ENCODE measurements at places on chromosomes 1 and 21. TPM values are rescaled to one million over a fixed set of nuclear protein-coding genes. Genes with fewer than 3 reads are reported as not detected.

DNA sequence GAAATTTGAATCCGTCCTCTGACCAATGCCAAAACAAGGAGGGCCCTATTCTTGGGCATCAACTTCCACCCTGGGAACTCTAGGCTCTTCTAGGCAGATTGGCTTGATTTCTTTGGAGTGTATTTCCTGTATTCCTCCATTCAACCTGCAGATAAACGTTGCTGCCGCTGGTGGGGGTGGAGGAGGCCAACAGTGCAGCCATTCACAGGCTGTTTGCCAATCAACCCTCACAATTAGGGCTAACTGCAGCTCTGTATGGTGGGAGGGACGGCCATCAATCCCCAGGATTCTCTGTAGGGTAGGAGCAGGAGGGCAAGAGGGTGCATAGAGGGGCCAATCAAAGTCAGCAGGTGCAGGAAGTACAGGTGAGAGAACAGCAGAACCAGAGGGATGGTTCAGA lies 273.1 kb upstream of the PROX1 start:
- DNase-seq: no peak
- H3K4me3 ChIP-seq: no peak overlapping the region
- H3K27me3 ChIP-seq: no peaks in the 10 kb centered on the region
- H3K27ac ChIP-seq: no peak overlapping the region
- no peaks in the 10 kb centered on the region for H3K36me3 ChIP-seq

DNA sequence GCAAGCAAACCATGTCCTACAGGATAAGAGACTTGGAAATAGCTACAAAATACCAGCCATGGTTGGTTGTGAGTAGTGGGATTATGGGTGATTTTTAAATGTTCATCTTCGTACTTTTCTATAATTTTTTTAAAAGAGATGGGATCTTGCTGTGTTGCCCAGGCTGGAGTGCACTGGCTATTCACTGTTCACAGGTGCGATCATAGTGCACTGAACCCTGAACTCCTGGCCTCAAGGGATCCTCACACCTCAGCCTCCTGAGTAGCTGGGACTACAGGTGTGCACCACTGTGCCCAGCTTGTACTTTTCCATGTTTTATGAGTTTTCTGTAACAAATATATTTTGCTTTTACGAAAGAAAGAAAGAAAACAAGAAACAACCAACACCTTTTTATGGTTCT lies 224.2 kb downstream of the FOXD2 start:
- H3K27me3 ChIP-seq: no peaks in the 10 kb centered on the region
- H3K4me1 ChIP-seq: no peaks in the 10 kb centered on the region
- H3K36me3 ChIP-seq: no peaks in the 10 kb centered on the region
- H3K4me3 ChIP-seq: no peak overlapping the region

DNA sequence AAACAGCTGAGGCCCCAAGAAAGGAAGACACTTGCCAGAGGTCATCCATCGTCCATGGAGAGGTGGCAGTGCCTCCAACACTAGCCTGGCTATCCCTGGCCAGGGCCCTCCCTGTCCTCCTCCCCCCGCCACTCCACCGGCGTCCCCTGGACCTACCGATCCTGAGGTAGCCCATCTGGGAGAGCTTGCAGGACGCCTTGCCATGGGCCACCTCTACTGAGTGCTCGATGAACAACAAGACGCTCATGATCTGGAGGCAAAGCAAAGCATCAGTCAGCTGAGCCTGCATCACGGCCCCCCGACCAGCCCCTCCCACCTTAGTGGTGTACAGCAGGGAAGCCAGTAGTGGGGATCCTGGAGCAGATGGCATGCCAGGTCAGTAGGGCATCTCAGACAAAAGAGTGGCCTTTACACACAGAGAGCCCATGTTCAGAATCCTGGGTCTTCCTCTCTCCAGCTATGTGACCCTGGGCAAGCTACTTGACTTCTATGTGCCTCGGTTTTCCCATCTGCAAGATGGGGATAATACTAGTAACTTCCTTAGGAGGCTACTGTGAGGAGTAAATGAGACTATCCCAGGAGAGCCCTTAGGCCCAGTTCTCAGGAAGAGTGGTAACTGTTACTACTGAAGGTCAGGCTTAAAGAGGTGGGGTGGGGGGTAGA lies 15.1 kb downstream of the LAPTM5 start:
- H3K4me3 ChIP-seq: no peak overlapping the region
- no peak overlapping the region for H3K27ac ChIP-seq
- no peak for DNase-seq
- no peaks in the 10 kb centered on the region for H3K36me3 ChIP-seq
- no peaks in the 10 kb centered on the region for H3K4me1 ChIP-seq

TFF3 gene
- total RNA-seq: 0.22 TPM

DNA sequence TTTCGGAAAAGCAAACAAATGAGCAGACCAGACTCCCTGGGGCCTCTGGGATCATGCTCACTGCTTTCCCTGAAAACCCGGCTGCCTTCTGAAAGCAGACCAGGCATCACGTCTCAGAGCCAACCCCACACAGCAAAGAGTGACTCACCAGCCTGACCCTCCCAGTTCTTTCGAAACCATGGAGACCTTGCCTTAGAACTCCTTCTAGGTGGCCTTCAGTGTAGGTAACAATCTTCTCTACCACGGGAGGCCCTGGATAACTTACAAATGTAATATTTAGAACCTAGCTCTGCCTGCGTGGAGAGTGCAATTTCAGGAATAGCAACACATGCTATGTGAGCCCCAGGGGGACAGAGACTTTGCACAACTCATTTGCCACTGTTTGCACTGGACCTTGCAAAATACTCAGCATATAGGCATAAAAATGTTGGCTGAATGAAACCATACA lies 105.2 kb downstream of the SUSD4 start:
- no peaks in the 10 kb centered on the region for H3K36me3 ChIP-seq
- H3K4me1 ChIP-seq: peaks cover 9% of the 10 kb centered on the region
- DNase-seq: no peak
- no peaks in the 10 kb centered on the region for H3K27me3 ChIP-seq

DNA sequence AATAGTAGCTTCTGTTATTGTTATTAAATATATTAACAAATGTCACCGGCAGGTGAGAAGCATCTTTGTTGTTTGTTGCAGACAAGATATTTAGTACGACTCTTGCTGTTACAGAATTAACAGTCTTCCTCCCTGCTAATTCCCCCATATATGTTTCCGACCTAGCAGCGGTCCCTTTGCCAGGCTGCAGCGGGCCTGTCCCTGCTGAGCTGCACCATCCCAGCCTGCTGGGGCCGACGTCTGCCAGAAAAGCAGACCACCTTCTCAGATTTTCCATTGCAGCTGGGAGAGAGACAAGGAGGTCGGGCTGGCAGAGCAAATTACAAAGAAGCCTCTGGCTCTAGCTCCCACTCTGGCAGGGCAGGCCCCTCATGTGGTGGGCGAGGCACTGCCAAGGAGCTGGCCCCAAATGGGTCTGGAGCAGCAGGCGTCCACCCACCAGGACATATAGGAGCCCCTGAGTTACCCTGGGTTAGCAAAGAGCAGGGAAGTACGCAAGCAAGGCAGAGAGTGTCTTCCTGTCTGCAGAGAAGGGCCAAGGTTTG lies 142.7 kb downstream of the FOXD2 start:
- H3K36me3 ChIP-seq: no peaks in the 10 kb centered on the region
- no peak overlapping the region for H3K4me3 ChIP-seq
- DNase-seq: no peak
- no peak overlapping the region for H3K27ac ChIP-seq

DNA sequence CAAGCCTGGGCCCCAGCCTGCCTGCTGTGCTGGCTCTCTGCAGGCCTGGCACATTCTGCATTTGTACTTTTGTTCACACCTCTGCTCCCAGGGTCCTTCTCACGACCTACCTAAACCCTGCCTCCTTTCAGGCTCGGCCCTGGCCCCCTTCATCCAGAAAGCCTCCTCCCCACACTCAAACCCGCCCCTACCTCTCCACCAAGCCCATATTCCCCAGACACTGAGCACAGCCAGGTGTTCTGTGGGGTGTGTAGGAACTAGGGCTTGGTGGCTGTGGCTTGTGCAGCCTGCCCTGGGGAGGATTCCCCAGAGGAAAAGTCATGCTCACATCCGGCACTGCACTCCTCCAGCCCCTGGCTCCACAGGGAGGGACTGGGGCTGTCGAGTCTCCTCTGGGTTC lies 8.2 kb upstream of the MIXL1 start:
- no peak for DNase-seq
- H3K4me3 ChIP-seq: no peak overlapping the region
- H3K27me3 ChIP-seq: no peaks in the 10 kb centered on the region
- no peaks in the 10 kb centered on the region for H3K36me3 ChIP-seq

GRCh38 chr1:81525085-81525484 lies 275.6 kb upstream of the ADGRL2 start:
- no peak for DNase-seq
- H3K4me3 ChIP-seq: no peak overlapping the region
- no peak overlapping the region for H3K27ac ChIP-seq
- no peaks in the 10 kb centered on the region for H3K27me3 ChIP-seq

TFF1 gene
- total RNA-seq: 0.61 TPM

TMEM53 gene
- total RNA-seq: 10.8 TPM

GRCh38 chr1:222618001-222618879 lies at the start of gene MIA3:
TSS of gene MIA3 (plus strand) at chr1:222618097. CDS start at chr1:222618111, 14 bp downstream.
- H3K4me3 ChIP-seq: peak within 1 kb of the TSS; percentile 67
- peaks cover 1% of the 10 kb centered on the region for H3K36me3 ChIP-seq
- H3K27ac ChIP-seq: peak within 1 kb of the TSS; percentile 55
- no peak for DNase-seq

HPCAL4 gene
- 5.2 TPM for total RNA-seq

DNA sequence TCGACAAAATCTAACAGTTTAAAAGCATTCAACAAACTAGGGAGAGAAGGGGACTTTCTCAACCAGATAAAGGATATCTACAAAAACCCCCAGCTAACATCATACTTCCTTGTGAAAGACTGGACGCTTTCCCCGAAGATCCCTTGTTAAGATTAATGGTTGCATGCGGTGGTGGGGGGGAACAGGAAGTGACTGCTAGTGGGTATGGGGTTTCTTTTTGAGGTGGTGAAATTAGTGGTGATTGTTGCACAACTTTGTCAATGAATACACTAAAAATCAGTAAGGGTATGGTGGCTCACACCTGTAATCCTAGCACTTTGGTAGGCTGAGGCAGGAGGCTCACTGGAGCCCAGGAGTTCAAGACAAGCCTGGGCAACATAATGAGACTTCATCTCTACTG lies 26.9 kb upstream of the EYA3 start:
- no peak for DNase-seq
- peaks cover 11% of the 10 kb centered on the region for H3K4me1 ChIP-seq
- no peak overlapping the region for H3K27ac ChIP-seq
- H3K36me3 ChIP-seq: no peaks in the 10 kb centered on the region

CRP gene
- total RNA-seq: 1.3 TPM

RCC1 gene
- total RNA-seq: 124 TPM

- peaks cover 16% of the 10 kb centered on the region for H3K4me1 ChIP-seq
- H3K27me3 ChIP-seq: no peaks in the 10 kb centered on the region
- no peak overlapping the region for H3K27ac ChIP-seq
- peak; percentile 19 for DNase-seq
Measured at GRCh38 chr1:64006276-64007051, 197.0 kb upstream of the UBE2U start.

GRCh38 chr1:223211323-223211985 lies 68.4 kb upstream of the TLR5 start:
- H3K36me3 ChIP-seq: no peaks in the 10 kb centered on the region
- DNase-seq: no peak

UQCRHL gene
- total RNA-seq: 2.5 TPM

LPGAT1 gene
- total RNA-seq: 50.6 TPM

DNA sequence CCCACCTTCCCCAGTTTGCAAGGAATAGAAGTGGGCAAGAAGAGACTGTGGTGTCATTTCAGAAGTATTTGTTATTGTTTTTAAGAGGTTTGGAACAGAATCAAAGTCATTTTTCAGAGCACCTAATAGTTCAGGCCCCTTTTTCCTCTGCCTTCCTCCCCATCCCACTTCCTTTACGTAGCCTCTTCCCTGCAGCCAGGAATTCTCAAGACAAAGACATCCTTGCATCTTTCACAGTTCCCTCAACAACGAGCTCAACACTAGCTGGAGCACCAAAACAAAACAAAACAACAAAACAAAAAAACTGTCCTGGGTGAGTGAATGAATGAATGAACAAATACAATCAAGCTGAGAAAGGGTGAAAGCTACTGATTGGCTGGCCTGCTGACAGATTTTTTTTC lies 7.0 kb downstream of the PALMD start:
- no peaks in the 10 kb centered on the region for H3K36me3 ChIP-seq
- no peak overlapping the region for H3K27ac ChIP-seq
- H3K4me1 ChIP-seq: no peaks in the 10 kb centered on the region
- DNase-seq: no peak

DNA sequence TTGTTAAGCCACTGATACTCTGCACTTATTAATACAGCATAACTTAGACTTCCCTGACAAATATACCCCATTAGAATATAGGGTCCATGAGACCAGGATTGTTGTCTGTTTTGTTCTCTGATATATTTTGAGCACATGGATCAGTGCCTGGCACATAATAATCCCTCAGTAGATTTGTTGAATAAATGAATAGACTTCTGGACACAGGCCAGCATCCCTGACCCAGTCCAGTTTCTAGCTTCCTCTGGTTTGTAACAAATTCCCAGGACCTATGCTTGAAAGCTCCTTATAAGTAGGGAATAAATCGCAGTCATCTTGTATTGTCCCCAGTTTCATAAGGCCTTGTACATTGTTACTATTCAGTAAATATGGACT lies 58.2 kb upstream of the GADD45A start:
- H3K36me3 ChIP-seq: no peaks in the 10 kb centered on the region
- no peak overlapping the region for H3K4me3 ChIP-seq
- no peak for DNase-seq
- no peaks in the 10 kb centered on the region for H3K27me3 ChIP-seq

DNA sequence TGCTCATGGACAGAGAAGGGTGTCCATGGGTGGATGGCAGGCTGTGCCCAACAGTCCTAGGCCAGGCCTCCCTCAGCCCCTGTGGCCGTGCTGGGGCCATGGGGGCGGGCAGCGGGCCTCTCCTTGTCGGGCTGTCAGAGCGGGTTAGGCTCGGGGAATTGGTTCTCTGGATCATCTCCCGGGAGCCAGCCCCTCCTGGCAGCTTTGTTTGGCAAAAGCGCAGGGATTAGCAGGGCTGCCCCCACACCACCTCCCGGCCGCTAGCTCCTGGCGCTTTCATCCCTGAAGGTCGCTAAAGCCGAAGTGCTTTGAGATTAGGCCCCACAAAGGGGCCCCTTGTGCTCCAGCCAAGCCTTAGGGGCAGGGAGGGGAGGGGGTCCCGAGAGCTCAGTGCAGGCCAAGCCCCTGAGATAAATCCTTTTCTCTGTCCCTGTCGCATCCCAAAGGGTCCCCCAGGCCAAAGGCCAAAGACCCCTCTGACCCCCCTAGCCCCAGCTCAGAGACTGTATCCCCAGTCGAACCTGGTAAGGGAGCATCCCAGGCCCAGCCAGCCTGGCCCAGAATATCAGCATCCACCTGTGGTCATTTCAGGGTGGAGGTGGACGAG lies 9.8 kb upstream of the DMBX1 start:
- DNase-seq: no peak
- no peak overlapping the region for H3K4me3 ChIP-seq
- no peaks in the 10 kb centered on the region for H3K27me3 ChIP-seq
- H3K27ac ChIP-seq: no peak overlapping the region
- no peaks in the 10 kb centered on the region for H3K36me3 ChIP-seq
- peaks cover 4% of the 10 kb centered on the region for H3K4me1 ChIP-seq

- DNase-seq: no peak
- H3K36me3 ChIP-seq: no peaks in the 10 kb centered on the region
- H3K27ac ChIP-seq: no peak overlapping the region
- H3K27me3 ChIP-seq: no peaks in the 10 kb centered on the region
- H3K4me1 ChIP-seq: peaks cover 14% of the 10 kb centered on the region
Measured at GRCh38 chr1:198919667-198920398, 281.0 kb downstream of the PTPRC start.

AMY1A gene
- total RNA-seq: not detected

OR2L5 gene
- total RNA-seq: not detected

LDLRAD1 gene
- total RNA-seq: 0.30 TPM

- no peak overlapping the region for H3K27ac ChIP-seq
- 0 out of 2 replicates have a peak, but pooled peaks cover 2% of the 10 kb centered on the region for H3K27me3 ChIP-seq
- H3K4me1 ChIP-seq: no peaks in the 10 kb centered on the region
- H3K36me3 ChIP-seq: no peaks in the 10 kb centered on the region
Measured at GRCh38 chr21:43211760-43212115, 42.9 kb downstream of the CRYAA start.

All from HCT116 (cell line).